ENCODE measurements at places on chromosomes 2 and 18.

- no peak for DNase-seq
Measured at GRCh38 chr2:202378662-202379358, 2.7 kb downstream of the BMPR2 start.

DNA sequence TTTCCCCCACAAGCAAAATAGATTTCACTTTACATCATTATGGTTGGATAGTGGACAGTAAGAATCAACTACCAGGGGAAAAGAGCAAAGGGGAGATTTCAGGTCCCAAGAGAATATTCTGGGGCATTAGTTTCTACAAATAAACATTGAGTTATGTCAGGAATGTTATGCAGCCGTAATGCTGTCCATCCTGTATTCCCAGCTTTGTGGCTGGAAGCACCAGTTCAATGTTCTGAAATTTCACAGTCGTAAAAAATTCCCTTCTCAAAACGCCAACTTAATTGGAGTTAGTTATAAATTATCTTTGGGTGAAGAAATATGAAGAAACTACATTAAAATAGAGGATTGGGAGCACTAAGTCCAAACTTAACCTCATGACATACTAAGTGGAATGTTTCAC, 141.5 kb upstream of the FIGN start:
- DNase-seq: no peak

- DNase-seq: no peak
Measured at GRCh38 chr2:44522846-44523245, 161.1 kb downstream of the CAMKMT start.

GRCh38 chr2:69827796-69828540, 1.5 kb upstream of the GMCL1 start:
- no peak for DNase-seq

DNA sequence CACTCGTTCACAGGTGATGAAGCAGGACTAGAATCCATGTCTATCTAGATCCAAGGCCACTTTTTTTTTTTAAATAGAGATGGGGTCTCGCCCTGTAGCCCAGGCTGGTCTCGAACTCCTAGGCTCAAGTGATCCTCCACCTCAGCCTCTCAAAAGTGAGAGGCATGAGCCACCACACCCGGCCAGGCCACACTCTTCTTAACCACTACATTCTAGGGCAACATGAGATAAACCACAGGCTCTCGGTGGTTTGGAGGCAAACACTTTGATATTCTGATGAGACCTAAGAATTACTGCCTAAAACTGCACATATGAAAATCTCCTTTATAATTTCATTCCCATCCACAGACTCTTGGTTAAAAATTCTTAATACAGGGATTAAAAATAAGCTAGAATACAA, 51.8 kb downstream of the USP34 start:
- DNase-seq: no peak

DNA sequence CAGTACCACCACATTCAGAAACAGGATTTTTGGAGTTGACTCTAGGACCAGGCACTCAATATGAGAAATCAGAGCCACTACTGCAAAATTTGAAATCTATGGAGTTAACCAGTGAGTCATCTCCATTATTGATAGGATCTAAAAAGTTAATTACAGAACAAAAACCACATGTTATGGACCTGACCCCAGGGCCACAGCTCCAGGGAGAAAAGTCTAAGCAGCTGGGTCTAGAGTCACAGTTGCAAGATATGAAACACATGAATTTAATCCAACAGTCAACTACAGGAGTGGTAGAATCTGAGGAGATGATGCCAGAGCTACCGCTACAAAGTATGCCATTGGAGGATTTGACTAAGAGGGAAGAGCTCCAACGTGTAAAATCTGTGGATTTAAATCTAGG, 13.4 kb upstream of the ZNF512 start:
- DNase-seq: no peak

- DNase-seq: peak; percentile 68
Measured at GRCh38 chr2:3377279-3377611, 373 bp downstream of the EIPR1 start.

DNA sequence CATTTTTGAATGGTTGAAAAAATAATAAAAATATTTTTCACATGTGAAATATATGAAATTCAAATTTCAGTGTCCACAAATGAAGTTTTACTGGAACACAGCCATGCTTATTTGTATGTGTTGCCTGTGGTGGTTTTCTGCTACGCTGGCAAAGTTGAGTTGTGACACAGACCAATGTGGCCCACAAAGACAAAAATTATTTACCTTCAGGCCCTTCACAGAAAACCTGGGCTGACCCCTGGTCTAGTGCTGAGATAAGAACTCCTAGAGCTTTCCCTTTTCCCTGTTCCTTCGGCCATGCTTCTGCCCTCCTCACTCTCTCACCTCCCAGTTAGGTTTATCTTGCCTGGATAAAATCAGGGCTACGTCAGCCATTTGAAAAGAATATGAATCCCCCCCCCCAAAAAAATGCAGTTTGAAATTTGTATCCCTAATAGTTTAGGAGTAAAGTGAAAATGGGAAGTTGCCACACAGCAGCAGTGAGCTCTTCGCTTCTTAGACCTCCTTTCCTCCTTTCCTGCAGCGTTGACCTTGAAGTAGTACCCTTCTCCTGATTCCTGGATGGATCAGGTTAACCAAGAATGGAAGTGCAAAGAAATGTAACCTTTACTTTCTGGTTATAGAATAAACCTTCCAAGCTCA, 91.0 kb downstream of the LIMS1 start:
- no peak for DNase-seq

DNA sequence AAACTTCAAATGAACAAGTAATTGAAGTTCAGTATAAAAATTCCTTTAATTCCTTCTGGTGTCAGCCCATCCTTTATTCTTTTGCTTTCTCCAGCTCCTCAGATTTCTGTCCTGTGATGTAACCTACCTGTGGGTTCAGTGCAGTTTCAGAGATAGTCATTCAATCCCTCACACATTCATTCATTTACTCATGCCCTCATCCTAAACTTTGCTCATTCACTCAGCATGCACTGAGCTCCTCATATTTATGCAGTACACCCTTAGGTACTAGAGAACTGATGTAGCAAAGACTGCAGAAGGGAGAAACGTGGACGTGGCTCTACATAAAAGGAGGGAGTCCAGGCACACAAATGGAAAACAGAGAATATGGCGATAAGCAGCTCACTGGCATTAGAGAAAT, 45.3 kb upstream of the STAT1 start:
- no peak for DNase-seq

GRCh38 chr18:48897531-48897930, 53.2 kb downstream of the SMAD7 start:
- DNase-seq: no peak

DNA sequence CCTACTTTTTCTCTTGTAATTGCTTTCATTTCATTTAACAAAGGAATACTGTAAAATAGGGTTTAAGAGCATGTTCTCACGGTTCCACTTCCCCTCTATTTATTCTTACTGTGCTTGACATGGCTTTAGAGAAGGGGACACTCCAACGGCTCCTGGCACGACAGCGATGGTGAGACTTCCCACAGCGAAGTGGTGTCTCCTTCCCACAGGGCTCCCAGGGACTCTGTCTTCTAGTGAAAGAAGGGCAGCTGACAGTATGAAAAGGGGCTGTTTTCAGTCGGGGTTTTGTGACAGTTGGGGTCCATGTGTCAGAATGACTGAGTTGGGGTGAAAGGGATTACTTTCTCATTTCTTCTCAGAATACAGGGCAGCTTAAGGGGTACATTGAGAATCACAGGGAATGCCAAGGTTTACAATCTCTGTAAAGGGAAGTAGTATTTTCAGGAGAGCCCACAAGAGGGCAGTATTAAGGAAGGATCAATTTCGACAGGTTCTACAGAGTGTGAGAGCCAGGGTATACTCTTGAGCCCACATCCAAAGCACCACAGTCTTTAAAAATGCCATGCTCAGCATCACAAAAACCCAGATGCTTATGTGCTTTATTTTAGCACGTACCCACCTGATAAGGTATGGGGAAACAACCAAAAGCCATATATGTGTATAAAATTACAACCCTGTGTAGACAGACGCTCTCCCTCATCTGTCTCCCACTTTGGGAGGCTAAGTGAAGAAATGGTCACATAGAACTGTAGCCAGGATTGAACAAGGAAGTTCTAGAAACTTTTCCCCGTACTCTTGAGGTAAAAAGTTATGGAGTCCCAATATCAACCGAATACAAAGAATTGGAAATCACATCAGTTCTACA, 31.3 kb upstream of the RAPGEF4 start:
- peak; percentile 41 for DNase-seq

- no peak for DNase-seq
Measured at GRCh38 chr2:204542982-204543608, 2.2 kb upstream of the PARD3B start.

DNA sequence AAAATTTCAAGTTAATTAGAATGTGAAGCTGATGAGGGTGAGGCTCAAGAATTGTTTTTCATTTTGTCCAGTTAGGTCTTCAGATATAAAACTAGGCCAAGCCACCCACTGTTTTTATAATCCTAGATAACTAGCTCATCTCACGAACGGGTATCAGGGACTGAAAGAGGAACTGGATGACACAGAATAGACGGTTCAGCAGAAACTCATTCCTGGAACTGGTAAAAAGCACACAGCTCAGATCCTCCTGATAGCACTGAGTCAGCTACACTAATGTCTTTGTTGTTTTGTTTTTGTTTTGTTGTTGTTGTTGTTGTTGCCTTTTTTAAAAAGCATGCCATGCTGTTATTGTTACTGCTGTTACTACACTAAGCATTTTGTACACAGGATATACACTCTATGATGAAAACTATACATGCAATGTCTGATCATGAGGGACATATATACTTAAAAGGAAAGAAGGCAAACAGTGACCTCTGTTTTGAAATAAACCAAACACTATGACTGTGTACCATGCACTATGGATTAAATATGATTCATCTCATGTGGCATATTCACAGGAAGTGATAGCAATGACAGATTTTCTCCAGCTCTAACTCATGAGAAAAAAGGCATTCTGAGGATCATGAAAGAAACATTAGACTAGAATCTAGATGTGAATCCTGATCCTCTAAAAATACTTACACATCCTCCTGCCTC, 437.6 kb downstream of the NCKAP5 start:
- DNase-seq: no peak

GRCh38 chr2:219681694-219682300, 54.4 kb downstream of the SLC4A3 start:
- no peak for DNase-seq

DNA sequence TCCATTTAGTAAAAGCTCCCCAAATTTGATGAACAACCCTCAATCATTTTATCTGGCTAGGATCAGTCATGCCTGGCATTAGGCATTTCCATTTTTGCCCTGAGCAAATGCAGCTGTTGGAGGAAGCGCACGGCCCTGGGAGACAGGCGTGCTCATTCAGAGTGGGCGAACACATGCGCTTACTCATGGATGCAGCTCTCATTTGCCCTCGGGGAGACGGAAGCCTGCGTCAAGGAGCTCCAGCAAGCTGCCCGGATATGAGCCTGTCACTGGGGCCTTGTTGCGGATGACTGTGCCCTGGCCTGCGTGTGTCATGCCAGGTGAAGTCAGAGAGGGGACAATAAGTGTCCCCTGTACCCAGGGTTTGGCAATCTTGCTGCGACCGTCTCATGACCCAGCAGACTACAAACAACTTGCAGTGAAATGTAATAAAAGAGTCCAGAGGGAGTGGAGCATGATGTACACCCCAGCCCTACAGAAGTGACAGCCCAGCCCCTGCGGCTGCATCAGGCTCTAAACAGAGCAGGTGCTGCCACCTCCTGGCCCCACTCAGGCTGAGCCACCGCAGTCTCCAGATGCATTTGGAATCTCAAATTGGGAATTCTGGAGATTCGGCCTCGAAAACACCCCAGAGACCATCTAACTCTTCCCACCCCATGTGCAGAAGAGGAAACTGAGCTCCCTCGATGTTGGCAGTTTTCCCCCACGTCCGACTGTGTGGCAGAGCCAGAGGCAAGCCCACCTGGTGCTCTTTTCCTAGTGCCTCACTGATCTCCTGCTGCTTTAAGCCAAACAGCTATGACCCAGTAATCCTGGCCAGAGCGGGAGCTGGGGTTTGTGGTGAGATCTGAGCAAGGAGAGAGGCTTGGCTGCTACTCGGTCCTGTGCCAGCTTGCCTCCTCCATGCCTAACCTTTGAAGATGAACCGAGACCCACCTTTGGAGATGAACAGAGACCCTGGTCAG, 105.0 kb upstream of the ALK start:
- peak; percentile 31 for DNase-seq

DNA sequence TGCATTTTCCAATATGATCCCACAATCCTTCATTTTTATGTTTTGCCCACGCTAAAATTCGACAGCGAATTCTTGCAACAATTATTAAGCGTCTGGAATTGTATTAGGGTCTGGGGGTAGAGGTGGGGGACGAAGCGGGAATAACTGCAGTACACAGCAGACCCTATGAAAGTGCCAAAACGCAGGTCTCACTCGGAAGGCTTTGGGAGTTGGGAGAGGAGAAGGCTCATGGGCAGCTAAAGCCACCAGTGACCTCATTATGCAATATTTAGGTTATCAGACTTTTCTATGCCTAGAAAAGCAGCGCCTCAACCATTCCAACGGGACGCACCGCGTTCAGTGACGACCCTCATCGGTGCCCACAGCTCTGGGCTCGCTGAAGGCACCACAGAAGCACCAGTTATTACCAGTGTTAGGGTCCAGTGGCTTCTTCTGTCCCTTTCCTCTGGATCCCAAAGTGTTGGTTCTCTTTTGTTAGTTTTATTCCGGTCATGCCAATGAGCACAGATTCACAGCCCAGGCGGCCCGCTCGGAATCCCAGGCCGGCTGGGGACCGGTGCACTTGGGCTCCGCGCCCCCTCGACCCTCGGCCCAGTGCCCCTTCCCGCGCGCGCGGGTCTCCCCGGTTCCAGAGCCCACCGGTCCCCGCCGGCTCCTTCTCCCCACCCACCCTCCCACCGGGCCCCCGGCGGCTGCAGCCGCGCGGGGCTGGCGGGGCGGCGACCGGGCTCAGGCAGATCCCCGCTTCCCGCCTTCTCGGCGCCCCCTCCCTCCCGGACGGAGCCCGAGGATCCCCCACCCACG, 737 bp upstream of the MAPK4 start:
- no peak for DNase-seq
